ENCODE measurements at places on chromosomes 2 and 18.

DNA sequence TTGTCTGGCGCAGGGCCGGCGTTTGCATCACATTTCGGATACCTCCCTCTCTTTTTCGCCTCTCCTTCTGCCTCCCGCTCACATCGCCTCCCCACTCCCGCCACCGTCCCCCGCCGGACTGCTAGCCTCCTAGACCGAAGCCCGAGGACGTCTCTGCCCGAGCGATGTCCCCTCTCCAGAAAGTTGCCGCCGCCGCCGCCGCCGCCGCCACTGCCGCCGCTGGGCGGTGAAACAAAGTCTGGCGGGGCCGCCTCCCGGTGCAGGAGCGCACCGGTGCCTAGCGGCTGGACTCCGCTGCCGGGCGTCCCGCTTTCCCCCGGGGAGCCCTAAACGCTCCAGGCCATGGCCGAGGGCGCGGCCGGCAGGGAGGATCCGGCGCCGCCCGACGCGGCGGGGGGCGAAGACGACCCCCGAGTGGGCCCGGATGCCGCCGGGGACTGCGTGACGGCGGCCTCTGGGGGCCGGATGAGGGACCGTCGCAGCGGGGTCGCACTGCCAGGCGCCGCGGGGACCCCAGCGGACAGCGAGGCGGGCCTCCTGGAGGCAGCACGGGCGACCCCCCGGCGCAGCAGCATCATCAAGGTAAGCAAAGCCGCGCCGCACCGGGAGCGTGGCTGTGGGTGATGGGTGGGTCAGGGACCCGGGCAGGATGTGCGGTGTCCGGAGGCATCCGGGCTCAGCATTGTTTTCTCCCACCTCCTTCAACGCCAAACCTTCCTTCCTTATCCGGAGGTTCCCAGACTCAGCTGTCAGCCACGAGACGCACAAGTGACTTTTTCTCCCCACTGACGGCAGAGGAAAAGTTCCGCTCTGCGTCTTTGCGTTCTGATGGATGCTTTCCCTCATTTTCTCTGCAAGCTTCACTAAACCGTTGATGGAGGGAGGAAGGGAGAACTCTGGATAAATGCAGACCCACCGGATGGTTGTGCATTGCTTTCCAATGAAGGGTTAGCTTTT, 643 bp downstream of the PLCL1 start:
- no peak for DNase-seq

DNA sequence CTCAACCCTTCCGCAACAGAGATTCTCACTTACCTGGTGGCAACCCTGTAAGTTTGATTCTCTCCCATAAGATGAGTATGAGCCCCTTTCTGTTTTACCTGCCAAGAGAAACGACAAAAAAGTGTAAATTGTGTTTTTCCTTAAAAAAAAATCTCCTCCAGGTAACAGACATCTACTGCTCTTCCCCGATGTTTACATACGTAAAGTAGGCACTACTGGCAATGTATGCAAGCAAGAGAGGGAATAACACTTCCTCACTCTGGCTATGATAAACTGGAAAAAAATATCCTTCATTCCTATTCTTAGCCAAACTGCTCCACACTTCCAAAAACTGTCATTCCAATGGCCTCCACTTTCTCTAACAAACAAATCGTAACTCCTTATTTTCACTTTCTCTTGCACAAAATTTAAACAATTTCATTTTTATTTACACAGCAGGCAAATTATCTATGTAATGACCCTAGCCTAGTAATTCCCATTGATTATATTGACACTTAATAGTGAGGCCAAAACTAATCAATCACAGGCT, 184.5 kb downstream of the TCF4 start:
- DNase-seq: no peak

GRCh38 chr2:24153478-24153877, 21.4 kb upstream of the FAM228A start:
- no peak for DNase-seq

- DNase-seq: no peak
Observed at GRCh38 chr2:14998546-14998945, 366.0 kb downstream of the LRATD1 start.

DNA sequence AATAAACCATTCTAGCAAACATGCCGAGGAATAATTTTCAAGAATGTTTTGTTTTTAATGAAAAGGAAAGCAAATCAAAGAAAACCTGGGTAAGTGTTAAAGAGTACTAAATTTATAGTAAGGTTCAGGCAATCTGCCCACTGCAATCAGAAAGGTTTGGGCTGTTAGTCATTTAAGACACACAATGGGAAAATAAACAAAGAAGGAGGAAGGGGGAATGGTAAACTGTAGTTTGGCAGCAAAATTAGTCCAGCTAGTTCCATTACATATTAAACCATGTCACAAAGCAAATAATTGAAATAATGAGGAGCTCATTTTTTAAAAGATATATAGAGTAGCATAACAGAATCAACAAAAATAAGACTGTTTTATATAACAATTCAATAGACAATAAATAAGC, 87.5 kb upstream of the COPS8 start:
- no peak for DNase-seq
